ENCODE measurements at places on chromosomes 1 and 21. TPM values are rescaled to one million over a fixed set of nuclear protein-coding genes. Genes with fewer than 3 reads are reported as not detected.

The OTUD3 gene
- total RNA-seq = 3.6 TPM

The PANK4 gene
- total RNA-seq = 9.5 TPM

- no peak for DNase-seq
Observed at GRCh38 chr1:59316497-59317128, 19.7 kb downstream of the FGGY start.

GRCh38 chr1:201594575-201595245 is 55.8 kb downstream of the NAV1 start:
- peak; percentile 11 for DNase-seq

- peak; percentile 26 for DNase-seq
Observed at GRCh38 chr1:147541672-147542568, 619 bp downstream of the BCL9 start.

- DNase-seq = no peak
Observed at GRCh38 chr1:9886092-9886742, 23.9 kb downstream of the CTNNBIP1 start.

Measured in NCI-H460 (cell line).